Right cardiac atrium (tissue), 5 donors: ENCODE measurements at places on chromosomes 11 and 22.

GRCh38 chr11:6843670-6844069, 1.8 kb upstream of the OR10A5 start:
- no peak for DNase-seq

GRCh38 chr22:42294034-42294985, 23.9 kb upstream of the TCF20 start:
- DNase-seq, result peak; percentile 50

DNA sequence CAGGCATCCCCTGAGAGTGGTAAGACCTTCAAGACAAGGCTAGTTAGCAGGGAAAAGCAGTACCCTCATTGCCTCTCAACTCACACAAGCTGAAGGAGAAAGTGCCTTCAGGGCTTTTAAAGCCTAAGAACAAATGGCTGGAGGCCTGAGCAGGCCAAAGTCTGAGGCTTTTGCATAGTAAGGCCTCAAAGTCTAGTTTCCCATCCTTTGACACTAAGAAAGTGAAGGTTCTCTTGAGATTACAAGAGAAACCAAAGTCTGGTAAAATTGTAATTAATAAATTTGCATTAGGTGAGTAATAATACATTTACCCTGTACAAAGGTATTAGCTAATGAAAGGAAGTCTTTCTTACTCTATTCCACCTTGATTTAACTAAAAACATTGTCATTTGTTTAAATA, 47.0 kb upstream of the CCDC89 start:
- no peak for DNase-seq

- DNase-seq, result no peak
Observed at GRCh38 chr11:94676814-94677213, 91.3 kb upstream of the AMOTL1 start.

GRCh38 chr11:27553186-27553585, 46.6 kb upstream of the LIN7C start:
- DNase-seq, result no peak

GRCh38 chr11:63543711-63544110, 7.1 kb downstream of the PLAAT4 start:
- no peak for DNase-seq

GRCh38 chr22:21688706-21689381, 23.0 kb downstream of the PPIL2 start:
- DNase-seq, result peak; percentile 39

DNA sequence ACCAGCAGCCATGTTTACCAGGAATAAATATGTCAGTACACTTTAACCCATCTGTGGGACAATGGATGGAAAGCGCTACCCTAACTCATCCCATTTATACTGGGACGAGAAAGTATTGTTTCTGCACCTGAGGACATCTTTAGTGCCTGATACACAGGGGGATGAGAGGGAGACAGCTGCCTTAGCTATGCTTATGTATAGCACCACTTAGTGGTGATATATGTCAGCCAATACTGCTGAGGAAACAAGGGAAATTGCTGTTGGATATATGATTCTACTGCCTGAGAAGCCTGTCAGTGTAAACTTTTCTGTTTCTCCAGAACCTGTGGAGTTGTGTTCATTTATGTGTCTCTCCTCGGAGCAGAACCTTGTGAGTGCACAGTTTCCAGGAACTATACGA, 13.3 kb upstream of the CEP295 start:
- DNase-seq, result no peak

GRCh38 chr11:65576867-65577755, 1.3 kb downstream of the EHBP1L1 start:
- DNase-seq, result peak; percentile 88

DNA sequence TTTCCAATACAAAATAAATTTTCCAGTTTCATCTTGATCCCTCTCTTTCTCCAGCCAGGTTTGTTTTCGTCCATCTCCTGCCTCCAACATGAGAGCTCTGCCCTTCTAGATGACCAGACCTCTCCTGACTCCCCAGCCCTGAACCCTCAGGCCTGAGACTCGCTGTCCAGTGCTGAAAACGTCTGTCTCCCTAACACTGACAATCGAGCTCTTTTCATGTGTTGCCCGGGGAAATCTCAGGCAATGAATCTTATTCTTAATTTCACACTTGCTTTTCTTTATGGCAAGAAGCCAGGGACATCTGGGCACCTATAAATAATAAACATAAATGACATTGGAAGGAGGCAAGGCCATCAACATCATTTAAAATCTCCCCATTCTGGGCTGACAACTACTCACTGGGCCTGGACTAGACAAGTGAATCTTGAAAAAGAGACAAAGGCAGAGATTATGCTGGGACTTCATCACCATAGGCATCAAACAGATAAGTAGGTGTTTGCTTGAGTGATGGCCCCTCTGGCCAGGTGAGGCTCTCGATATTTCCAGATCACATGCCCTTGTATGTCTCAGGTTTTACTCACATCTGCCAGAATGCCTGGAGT, 274.5 kb upstream of the B3GAT1 start:
- DNase-seq, result no peak

GRCh38 chr11:127018683-127019279, 18.2 kb upstream of the KIRREL3 start:
- DNase-seq, result no peak

DNA sequence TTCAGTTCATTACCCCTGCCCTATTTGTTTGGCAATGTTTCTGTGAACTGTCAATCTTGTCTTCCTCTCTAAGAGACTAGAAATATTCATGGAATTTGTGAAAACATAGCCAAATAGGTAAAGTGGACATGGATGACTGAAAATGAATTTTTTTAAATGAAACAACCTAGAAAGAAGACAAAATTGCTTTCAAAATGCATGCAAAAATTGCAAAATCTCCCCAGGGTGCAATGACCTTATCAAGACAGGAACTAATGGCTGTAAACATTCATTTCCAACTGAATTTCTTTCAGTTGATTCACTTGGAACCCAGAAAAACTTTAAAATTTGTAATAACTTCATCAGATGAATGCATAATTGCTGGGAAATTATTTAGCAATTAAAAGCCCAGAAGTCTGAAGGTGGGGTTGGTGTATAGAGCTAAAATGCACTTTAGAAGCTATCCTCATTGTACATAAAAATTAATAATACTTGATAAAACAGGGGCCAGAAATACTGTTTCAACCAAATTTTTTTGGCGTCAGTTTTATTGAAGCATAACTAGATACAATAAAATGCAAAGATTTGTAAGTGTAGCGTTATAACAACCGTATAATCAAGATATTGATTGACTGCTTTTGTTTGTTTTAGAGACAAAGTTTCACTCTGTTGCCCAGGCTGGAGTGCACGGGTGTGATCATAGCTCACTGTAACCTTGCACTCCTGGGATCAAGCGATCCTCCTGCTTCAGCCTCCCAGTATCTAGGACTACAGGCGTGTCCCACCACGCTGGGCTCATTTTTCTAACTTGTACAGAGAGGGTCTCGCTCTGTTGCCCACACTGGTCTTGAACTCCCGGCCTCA, 27.6 kb upstream of the SLC35C1 start:
- DNase-seq, result no peak

- no peak for DNase-seq
Observed at GRCh38 chr11:19812096-19812495, 99.5 kb downstream of the NAV2 start.

DNA sequence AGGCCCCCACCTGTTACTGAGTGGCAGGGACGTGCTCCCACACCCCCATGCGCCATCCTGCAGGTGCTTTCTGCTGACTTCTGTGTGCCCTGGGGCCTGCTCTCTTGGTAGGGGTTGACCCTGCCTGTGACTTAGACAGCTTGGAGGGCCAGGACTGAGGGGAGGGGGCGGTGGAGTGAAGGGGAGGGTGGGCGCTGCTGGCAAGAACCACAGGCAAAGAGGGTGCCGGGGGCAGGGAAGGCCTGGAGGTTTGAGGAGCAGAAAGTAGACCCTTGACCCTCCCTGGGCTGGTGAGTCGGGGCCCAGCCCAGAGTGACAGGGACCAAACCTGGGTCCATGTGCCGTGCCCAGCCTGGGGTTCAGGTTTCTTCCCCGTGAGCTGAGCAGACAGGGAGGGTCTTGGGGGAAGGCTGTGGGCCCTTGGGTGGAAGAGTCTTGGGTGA, 17.8 kb downstream of the KCNQ1 start:
- no peak for DNase-seq

DNA sequence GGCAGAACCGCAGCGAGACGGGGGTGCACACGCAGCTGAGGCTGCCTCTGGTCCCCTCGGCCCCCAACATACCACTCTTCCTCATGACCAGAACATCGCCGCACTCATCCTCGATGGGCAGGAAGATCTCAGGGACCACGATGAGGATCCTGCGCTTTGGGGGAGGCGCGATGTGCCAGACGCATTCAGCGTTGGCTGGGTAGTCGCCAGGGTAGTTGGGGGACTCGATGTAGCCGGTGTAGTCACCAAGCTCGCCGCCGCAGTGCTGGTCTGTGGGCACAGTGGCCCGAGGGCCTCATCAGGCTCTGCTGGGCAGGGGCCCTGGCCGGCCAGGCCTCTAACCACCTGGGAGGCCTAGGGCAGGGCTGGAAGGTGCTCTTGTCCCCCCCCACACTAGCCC, 23.0 kb upstream of the TTLL12 start:
- DNase-seq, result no peak

- DNase-seq, result peak; percentile 43
Observed at GRCh38 chr11:1060852-1061616, 13.6 kb upstream of the MUC2 start.

- no peak for DNase-seq
Observed at GRCh38 chr22:48722661-48723060, 1105.0 kb downstream of the BRD1 start.

DNA sequence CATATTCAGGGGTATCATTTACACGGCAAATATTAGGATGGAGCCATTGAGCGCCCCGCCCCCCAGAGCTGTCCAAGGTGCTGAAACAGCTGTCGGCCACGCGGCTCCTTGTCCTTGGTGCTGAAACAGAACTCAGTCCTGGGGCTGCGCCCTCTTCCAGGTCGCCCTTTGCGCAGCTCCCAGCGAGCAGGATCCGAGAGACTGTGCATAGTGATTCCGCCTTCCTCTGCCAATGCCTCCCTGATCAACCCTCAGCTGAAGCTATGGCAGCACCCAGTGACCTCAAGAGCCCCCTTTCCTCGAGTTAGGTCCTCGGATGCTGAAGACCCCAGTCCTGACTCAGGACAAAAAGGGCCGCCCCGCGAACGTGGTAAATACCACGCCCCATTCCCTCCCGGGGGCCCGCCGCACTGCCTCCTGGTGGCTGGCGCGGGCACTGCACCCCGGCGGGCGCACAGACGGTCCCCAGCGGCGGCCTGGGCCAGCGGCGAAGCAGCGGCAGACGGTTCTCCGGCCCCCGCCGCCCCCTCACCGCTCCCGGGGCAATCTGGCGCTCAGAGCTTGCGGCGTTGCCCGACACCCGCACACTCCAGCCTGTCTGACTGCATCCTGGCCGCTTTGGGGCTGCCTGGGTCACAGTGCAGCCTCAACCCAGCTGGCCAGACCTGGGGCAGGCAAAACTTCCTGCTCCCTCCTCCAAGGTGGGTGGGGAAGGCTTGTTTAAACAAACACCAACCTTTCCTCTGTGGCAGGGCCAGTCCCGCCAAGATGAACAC, 13.4 kb downstream of the SYT7 start:
- peak; percentile 91 for DNase-seq

DNA sequence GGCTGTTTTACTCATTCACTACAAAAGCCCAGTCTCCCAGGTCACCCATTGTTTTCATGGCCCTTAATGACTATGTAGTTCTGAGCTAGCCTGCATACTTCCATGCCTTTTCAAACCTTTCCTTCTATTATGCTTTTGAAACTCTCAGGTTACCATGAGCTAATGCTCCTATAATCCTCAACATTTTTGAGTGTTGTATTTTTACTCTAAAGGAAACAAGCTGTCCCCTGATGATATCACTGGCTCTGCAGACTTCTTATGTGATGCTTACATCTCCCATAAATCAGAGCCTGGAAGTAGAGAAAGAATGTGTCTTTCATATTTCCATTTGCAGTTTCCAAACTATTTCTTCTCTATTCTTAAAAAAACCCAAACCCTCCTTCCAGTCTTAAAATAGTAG, 159.0 kb upstream of the RAG2 start:
- no peak for DNase-seq
